ENCODE measurements at places on chromosomes 5 and 9.

DNA sequence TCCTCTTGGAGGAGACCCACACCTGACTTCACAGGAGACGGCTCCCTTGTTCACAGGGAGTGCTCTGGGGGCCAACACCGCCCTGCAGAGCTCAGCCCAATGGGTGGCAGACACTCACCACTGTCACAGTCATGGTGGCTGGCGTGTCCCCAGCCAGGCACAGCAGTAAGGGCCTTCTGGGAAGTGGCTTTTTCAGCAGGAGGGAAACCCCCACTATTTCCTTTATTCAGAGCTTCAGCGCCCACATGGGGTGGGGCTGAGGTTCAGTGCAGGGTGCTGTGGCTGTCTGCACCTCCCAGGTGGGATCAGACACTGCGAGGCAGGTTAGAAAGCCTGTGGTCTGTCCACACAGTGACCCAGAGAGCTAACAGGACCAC lies 3.6 kb upstream of the SNAPC4 start:
- DNase-seq, result peak; percentile 79

- no peak for DNase-seq
Observed at GRCh38 chr9:110015759-110016158, 192.2 kb downstream of the C9orf152 start.

- DNase-seq, result no peak
Observed at GRCh38 chr5:122629121-122629677, 145.7 kb upstream of the SNX2 start.

GRCh38 chr9:105441616-105442160 lies 6.1 kb upstream of the FSD1L start:
- DNase-seq, result no peak

DNA sequence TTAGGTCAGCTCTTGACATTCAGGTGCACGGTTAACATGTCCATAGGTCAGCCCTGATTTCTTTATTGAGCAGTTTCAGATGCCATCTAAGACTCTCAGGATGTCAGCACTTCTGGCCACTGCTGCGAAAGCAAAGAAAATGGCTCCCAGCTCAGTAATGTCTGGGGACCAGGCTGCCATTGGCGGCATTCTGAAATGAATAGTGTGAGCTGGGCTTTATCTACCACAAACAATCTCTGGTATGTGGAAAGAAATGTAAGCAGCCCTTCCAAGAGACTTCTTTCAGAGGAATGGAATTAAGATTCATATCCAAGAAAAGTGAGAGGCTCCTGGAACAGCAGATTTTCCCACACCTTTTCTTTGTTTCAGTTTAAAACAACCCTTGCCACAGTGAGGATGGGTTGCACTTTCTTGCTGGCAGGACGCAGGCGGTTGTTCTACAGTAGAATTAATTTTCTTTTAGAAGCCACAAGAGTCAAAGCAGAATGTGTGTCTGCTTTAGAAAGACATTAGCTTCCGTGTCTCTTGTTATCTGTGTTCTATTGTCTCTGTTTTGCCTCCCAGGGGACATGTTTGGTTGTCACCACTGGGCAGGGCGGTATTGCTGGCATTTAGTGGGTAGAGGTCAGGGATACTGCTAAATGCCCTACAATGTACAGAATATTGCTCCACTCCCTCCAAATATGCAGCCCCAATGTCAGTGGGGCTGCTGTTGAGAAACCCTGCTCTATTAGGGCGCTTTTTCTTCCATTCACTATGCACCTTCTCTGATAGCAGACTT lies 149.9 kb upstream of the ANKH start:
- DNase-seq, result no peak

GRCh38 chr5:463952-464351 lies 21.0 kb downstream of the EXOC3 start:
- DNase-seq, result peak; percentile 69

- no peak for DNase-seq
Observed at GRCh38 chr5:87909382-87909781, 359.3 kb downstream of the TMEM161B start.

DNA sequence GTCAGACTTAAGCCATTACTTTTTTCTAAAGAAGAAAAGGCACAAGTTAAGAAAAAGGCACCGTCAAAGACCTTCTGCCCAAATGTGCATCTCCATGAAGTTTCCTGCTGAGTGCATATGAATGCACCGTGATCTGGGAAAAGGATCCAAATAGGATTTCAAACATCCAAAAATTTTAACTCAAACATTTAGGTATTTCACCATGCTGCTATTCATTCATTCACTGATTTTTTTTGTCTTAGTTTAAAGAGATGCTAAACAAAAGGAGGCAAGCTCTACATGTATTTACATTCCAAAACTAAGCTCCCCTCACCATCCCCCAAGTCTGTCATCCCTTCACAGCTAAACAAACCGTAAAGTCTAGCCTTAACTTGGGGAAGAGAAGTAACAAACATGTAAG lies 291.9 kb downstream of the ARL15 start:
- DNase-seq, result no peak

DNA sequence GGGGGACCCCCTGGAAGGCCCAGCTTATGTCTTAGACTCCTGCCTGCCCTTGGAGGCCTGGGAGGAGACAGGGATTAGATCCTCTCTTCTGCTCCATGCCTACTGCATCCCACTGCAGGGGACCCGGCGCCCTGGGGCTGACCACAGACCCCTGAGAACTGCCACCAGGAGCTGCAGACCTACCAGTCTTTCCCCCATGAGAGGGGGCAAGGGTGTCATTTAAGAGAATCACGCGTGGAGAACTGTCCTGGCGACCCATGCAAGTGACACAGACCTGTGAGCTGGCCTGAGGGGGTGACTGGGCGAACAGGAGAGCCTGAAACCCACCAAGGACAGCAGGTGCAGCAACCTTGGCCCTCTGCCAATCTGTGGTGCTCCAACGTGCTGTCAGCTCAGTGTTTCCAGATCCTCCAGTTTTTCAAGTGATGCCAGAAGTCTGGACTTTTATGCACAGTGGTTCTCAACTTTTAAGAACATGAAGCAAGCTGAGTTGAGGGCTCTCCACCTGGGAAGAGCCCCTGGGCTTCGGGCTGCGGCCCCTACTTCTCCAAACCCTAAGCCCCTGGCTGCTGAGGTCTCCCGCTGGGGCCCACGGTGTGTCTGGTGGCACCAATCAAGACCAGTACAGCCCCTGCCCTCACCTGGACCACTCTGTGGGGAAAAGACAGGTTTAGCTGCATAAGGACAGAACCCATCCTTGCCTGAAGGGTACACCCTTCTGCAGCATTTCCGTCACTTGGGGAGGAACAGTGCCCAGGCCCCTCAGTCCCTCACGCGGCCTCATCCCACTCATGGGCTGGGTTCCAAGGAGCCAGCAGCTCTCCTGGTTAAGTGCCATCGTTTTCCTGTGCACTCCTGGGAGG lies 18.2 kb downstream of the GFPT2 start:
- DNase-seq, result no peak

DNA sequence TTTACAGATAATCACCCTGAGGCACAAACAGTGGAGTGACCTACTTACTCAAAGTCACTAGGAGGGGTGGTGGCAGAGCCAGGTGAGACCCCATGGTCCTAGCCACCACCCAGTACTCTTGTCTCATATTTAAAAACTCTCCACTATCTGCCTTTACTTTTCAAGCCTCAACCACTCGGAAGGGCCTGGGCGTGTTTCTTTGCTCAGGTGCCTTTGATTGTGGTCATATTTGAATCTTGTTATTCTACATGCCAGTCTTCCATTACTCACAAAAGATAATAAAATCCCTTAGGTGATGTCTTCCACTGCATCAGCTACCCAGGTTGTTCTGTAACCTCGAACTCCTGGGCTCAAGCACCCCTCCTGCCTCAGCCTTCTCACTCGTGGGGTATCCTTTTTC lies 20.7 kb upstream of the TRIM36 start:
- DNase-seq, result no peak

GRCh38 chr9:111904026-111904425 lies 7.4 kb downstream of the UGCG start:
- DNase-seq, result no peak

- no peak for DNase-seq
Observed at GRCh38 chr9:121340676-121341392, 29.2 kb downstream of the STOM start.

DNA sequence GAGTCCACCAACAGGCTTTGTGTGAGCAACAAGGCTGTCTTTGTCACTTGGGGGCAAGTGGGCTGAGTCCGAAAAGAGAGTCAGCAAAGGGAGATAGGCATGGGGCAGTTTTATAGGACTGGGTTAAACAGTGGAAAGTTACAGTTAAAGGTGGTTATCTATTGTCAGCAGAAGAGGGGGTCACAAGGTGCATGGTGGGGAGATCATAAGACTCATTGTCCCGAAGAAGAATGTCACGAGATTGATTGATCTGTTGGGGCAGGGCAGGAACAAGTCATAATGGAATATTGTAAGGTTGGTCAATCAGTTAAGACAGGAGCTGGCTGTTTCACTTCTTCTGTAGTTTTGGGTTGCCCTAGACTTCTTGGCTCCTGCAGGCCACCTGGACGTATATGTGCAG lies 7.6 kb upstream of the HMGCS1 start:
- no peak for DNase-seq

GRCh38 chr9:78592811-78593210 lies 295.9 kb downstream of the PSAT1 start:
- DNase-seq, result no peak

- DNase-seq, result no peak
Observed at GRCh38 chr5:107231191-107231590, 439.5 kb downstream of the EFNA5 start.

- no peak for DNase-seq
Observed at GRCh38 chr9:125990186-125990792, 243.1 kb downstream of the PBX3 start.

DNA sequence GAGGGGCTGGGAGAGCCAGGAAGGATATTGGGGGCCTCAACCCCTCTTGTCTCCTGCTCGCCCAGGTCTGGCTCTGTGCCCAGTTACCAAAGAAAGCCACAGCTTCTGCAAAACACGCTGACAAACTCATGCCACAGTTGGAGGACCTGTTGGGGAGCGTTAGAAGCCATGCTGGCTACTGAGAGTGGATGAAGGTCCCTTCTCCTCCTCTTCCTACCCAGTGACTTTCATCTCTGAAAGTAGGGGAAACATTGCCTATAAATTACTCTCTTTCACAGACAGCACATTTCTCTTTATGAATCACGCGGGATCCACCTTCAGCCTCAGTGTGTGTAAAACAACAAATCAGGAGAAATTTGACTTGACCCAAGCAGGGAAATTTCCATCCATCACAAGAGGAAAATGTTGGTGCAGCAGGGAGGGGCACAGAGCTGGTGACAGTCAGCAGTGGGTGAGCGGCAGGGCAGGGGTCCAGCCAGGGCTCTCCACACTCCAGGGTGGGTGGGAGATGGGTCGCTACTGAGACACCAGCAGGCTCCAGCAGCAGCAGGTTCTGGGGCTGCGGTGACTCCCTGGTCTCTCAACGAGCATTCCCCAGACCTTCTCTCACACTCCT lies 181.9 kb downstream of the FGF18 start:
- DNase-seq, result peak; percentile 37

DNA sequence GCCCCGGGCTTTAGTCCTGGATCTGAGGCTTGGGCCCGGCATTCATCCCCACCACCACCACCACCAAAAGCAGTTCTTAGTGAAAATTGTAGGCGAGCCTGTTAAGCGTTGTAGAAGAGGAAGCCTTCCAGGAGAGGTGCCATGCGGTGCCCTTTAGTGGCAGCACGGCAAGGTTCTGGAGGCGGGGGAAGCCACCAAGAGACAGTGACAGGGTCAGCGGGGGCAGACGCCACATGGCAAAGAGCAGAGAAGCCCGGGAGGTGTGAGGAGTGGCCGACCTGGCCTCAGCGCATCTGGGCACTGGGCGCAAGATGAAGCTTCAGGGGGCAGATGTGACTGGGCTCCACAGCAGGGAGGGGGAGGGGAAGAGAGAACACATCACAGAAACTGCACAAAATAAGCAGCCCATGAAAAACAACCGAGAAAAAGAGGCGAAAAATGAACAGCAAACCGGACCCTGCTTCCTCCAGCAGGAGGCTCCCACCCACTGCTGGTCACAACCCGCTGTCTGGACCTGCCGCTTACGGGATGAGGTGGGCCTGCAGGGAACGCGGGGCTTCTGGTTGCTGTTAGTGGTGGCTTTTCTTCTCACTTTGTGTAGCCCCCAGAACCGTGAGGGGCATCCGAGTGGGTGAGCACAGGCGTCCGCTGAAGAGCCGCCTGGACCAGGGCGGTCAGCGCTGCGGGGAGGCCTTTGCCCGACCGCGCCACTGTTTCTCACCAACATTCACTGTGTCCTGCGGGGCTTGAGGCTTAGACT lies 4.3 kb downstream of the LRRC14B start:
- DNase-seq, result no peak

DNA sequence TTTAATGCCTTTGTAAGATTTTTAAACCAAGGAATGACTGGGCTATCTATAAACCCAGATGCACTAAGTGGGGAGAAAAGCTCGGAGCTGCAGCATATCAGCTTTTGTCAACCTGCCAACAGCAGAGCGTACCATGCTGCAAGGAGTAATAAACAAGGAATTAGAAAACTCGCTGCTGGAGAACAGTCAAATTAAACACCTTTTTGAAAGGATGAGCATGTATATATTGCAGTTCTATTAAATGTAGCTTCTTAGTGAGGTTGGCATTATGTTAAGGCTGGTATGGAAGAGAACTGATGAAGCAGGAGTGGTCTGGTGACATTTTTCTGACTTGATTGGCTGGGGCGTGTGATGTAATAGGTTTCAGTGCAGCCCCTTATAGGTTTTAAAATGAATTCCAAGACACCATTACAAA lies 74.7 kb downstream of the PIK3R1 start:
- DNase-seq, result no peak

- DNase-seq, result no peak
Observed at GRCh38 chr9:137467896-137468295, 8.8 kb upstream of the NSMF start.

- peak; percentile 81 for DNase-seq
Observed at GRCh38 chr5:178145965-178146820, 7.5 kb downstream of the NHP2 start.

DNA sequence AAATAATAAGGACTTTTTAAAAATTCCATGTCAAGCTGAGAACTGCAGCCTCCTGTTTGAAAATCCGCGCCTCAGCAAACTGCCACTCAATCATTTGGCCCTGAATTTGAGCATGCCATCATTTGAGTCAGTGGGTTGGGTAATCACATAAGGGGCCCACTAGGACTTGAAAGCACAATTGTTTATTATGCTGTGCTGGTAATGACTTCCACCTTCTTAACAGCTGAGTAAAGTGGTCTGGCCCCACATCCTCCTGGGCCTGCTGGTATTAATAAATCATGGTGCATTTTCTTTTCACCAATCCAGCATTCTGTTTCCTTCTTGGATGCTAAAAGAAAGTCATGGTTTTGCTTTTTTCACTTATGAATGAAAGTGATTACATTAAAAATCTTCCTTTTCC lies 103.0 kb upstream of the CTSL start:
- no peak for DNase-seq

GRCh38 chr5:150139334-150139733 lies 16.3 kb downstream of the PDGFRB start:
- no peak for DNase-seq

GRCh38 chr5:171475596-171475995 lies 56.1 kb downstream of the FGF18 start:
- DNase-seq, result no peak

DNA sequence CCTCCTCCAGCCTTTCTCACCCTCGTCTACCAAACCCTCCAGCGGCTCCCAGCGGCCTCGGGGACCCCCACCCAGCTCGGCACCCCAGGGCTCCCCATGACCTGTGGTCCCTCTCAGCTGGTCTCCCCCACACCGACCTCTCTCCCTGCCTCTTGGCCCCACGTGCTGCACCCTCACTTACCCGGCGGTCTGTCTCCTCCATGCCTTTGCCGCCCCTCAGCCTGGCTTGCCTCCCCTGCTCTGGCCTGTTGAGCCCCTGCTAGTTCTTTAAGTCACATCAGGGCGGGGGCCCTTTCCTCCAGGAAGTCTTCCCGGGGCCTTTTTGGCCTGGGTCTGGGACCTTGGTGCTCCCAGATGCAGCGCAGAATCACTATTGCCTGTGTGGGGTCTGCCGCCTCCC lies 81.5 kb downstream of the LMX1B start:
- DNase-seq, result no peak

- no peak for DNase-seq
Observed at GRCh38 chr5:138476918-138477317, 11.6 kb downstream of the EGR1 start.

Data from stimulated activated CD8-positive, alpha-beta memory T cell treated with anti-CD3 and anti-CD28 coated beads, Interleukin-4, amount 100 ng/mL, for 48 hours (primary cell).